Activated CD4-positive, alpha-beta T cell treated with anti-CD3 and anti-CD28 coated beads, Interleukin-2, amount 10 ng/mL, durations not matched to agents 24 days and 14 days (primary cell): ENCODE measurements at places on chromosomes 3 and 15. TPM values are rescaled to one million over a fixed set of nuclear protein-coding genes. Genes with fewer than 3 reads are reported as not detected.
A peak's percentile ranks its signal among the peaks of the same experiment; 100 is the strongest.

Gene ABHD10
- total RNA-seq = 39.5 TPM in 2 replicates

GRCh38 chr3:10017636-10018292, 8.5 kb upstream of the FANCD2 start:
- H3K36me3 ChIP-seq = peaks cover 25% of the 10 kb centered on the region
- DNase-seq = peak; percentile 71
- peak overlapping the region; percentile 29 for H3K27ac ChIP-seq
- H3K4me3 ChIP-seq = no peak overlapping the region

Gene BCHE
- not detected in 2 replicates for total RNA-seq

- peaks cover 2% of the 10 kb centered on the region for H3K4me1 ChIP-seq
- no peaks in the 10 kb centered on the region for H3K27me3 ChIP-seq
- no peaks in the 10 kb centered on the region for H3K36me3 ChIP-seq
- H3K4me3 ChIP-seq = no peak overlapping the region
- DNase-seq = no peak
- H3K27ac ChIP-seq = no peak overlapping the region
These were observed 6.4 kb downstream of the STRA6 start for GRCh38 chr15:74196175-74196574.

Gene ACAN
- total RNA-seq = not detected in 2 replicates

DNA sequence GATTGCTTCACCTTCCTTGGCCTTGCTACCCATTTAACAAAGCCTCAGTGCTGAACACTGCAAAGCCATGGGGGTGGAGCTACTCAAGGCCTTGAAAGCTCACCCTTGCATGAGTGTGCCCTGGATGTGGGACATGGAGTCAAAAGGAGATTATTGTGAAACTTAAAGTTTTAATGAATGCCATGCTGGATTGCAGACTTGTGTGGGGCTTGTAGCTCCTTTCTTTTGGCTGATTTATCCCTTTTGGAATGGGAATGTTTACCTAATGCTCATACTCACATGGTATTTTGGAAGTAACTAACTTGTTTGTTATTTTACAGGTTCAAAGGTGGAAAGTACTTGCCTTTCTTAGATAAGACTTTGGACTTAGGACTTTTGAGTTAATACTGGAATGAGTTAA, 538.5 kb upstream of the NECTIN3 start:
- no peak for DNase-seq
- H3K27me3 ChIP-seq = no peaks in the 10 kb centered on the region
- no peaks in the 10 kb centered on the region for H3K36me3 ChIP-seq
- no peak overlapping the region for H3K27ac ChIP-seq
- no peak overlapping the region for H3K4me3 ChIP-seq

DNA sequence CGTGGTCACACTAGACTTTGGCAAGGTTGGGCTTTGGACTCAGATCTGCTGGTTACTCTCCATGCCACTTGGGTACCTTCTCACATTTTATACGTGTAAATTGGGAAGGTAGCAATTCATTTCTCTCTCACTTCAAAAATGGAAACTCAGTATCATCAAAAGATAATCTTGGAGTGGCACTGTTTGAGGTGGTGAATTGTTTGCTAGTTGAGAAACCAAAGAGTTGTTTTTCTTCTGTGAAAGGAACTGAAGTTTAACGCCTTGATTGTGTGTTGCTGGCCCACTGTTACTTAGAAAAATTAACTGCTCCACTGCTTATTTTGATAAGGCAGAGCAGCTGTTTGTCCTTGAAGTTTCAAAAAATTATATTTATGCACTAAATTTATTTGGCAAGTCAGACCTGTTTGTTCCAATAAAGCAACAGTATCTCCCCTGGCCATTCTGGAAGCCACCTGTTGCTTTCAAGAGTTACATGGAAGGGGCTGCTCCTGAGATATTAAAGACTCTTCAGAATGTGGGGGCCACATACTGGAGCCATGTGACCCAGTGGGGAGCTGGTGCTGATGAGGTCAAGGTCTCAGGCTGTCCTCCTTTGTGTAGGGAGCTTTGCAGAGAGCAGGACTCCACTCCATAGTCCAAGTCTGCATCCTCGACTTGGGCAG, 16.2 kb downstream of the PLCL2 start:
- H3K27me3 ChIP-seq = no peaks in the 10 kb centered on the region
- peaks cover 14% of the 10 kb centered on the region for H3K36me3 ChIP-seq
- H3K4me1 ChIP-seq = peaks cover 91% of the 10 kb centered on the region
- peak overlapping the region; percentile 50 for H3K4me3 ChIP-seq
- H3K27ac ChIP-seq = peak overlapping the region; percentile 44

Gene KBTBD13
- total RNA-seq = not detected in 2 replicates

GRCh38 chr3:82354228-82354627, 592.8 kb upstream of the GBE1 start:
- no peaks in the 10 kb centered on the region for H3K36me3 ChIP-seq
- DNase-seq = no peak
- no peak overlapping the region for H3K27ac ChIP-seq
- no peak overlapping the region for H3K4me3 ChIP-seq
- no peaks in the 10 kb centered on the region for H3K4me1 ChIP-seq

- no peak overlapping the region for H3K4me3 ChIP-seq
- no peak for DNase-seq
- no peak overlapping the region for H3K27ac ChIP-seq
- no peaks in the 10 kb centered on the region for H3K27me3 ChIP-seq
- H3K36me3 ChIP-seq = no peaks in the 10 kb centered on the region
These were observed 43.1 kb downstream of the FAM3D start for GRCh38 chr3:58623478-58623877.

Gene PPARG
- total RNA-seq = 4.6 and 5.1 TPM in 2 replicates

- H3K4me1 ChIP-seq = no peaks in the 10 kb centered on the region
- no peak overlapping the region for H3K27ac ChIP-seq
- no peak for DNase-seq
- no peak overlapping the region for H3K4me3 ChIP-seq
- no peaks in the 10 kb centered on the region for H3K36me3 ChIP-seq
These were observed 72.3 kb downstream of the CLDN11 start for GRCh38 chr3:170490828-170491560.

DNA sequence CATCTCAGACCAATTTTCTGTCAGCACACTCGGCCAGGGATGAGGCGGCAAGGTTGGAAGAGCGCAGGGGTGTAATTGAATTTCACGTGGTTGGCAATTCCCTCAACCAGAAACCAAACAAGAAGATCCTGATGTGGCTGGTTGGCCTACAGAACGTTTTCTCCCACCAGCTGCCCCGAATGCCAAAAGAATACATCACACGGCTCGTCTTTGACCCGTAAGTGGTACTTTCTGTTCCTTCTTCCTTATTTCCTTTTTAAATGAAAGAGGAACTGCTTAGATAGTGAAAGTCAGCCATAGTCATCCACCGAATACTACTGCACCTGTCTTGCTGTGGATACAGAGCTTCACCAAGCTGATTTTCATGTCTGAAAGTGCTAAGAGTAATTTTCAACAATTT, 60.1 kb downstream of the SGO1 start:
- peak overlapping the region; percentile 30 for H3K27ac ChIP-seq
- H3K4me3 ChIP-seq = no peak overlapping the region
- no peaks in the 10 kb centered on the region for H3K27me3 ChIP-seq

DNA sequence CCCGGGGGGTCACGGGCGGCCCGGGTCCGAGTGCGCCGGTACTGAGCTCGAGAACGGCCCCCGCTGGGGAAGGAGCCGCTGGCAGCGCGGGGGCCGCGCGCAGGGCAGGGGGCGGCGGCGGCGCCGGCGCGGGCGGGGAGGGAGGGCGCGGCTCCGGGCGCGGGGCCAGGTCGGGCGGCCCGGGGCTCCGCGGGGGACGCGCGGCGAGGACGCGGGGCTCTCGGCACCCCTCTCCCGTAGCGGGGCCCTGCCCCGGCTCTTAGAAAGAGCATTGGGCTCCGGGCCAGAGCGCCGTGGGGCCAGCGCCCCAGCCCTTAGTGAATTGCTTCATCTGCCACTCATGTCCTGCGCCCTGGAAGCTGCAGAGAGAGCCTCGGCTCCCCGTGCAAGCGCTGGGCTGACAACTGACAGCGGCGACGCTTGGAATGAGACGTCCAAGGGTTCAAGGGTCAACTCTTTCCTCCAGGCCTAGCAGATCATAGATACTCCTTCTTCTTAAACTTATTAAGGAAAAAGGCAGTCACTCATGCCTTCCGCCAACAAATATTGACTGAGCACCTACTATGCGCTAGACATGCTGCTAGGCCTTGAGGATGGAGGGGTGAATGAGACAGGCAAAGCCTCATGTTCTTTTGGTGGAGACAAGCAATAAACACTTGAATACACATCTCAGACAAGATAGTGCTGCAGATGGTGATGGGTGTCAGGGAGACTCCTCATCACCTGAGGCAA, 140.8 kb downstream of the SMAD6 start:
- peaks cover 5% of the 10 kb centered on the region for H3K4me1 ChIP-seq
- no peak overlapping the region for H3K4me3 ChIP-seq
- no peak overlapping the region for H3K27ac ChIP-seq

- H3K4me1 ChIP-seq = no peaks in the 10 kb centered on the region
- H3K36me3 ChIP-seq = peaks cover 6% of the 10 kb centered on the region
- no peaks in the 10 kb centered on the region for H3K27me3 ChIP-seq
- no peak overlapping the region for H3K27ac ChIP-seq
- H3K4me3 ChIP-seq = no peak overlapping the region
- DNase-seq = no peak
These were observed 30.0 kb downstream of the ZDHHC23 start for GRCh38 chr3:113977822-113978221.

GRCh38 chr3:167728176-167728575, 6.5 kb downstream of the PDCD10 start:
- H3K4me3 ChIP-seq = no peak overlapping the region
- no peak for DNase-seq
- no peaks in the 10 kb centered on the region for H3K27me3 ChIP-seq
- peaks cover 9% of the 10 kb centered on the region for H3K36me3 ChIP-seq

DNA sequence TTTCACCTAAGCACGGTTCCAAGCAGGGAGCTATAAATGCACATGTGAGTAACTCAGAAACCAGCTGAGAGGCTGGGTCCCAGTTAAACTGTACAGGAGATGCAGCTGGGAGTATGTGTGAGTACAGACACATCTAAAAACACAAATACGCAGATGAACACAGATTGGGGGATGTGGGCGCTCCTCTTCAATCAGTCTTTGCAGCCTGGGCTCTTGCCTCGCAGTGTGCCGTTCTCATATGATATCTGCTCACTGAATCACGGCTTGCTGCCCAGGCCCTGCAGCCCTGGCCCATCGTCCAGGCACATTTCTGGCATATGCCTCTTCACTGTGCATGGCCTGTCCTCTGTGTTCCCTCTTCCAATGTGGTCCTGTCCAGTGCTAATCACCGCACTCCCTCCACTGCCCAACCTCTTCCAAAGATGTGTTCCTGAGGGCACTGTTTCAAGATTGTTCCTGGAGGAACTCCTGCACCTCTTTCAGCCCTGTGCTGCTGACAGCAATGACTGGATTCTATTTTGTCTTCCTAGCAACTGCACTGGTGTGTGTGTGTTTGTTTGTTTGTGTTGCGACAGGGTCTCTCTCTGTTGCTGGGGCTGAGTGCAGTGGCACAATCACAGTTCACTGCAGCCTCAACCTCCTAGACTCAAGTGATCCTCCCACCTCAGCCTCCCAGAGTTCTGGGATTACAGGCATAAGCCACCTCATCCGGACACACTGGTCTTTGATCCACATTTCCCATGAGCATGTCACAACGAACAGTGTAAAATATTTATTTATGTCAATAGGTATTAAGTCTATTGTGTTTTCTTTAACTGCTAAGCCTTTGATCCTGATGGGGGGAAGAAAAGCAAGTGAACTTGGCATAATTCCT, 17.0 kb downstream of the CA12 start:
- H3K27ac ChIP-seq = no peak overlapping the region
- peaks cover 21% of the 10 kb centered on the region for H3K27me3 ChIP-seq
- no peaks in the 10 kb centered on the region for H3K36me3 ChIP-seq
- peaks cover 3% of the 10 kb centered on the region for H3K4me1 ChIP-seq
- DNase-seq = no peak

Gene ROPN1
- not detected in 2 replicates for total RNA-seq

Gene CHRFAM7A
- total RNA-seq = not detected in 2 replicates

DNA sequence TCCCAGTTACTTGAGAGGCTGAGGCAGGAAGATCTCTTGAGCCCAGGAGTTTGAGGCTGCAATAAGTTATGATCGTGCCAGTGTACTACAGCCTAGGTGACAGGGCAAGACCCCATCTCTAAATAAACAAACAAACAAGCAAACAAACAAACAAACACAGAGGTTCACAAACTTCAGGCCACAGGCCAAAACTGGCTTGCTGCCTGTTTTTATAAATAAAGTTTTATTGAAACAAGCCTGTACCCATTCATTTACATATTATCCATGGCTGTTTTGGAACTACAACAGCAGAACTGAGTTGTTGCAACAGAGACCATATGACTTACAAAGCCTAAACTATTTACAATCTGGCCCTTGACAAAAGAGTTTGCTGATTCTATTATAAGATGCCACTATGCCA, 6.5 kb downstream of the DYNC1LI1 start:
- no peak overlapping the region for H3K4me3 ChIP-seq
- no peak for DNase-seq
- peaks cover 18% of the 10 kb centered on the region for H3K36me3 ChIP-seq

GRCh38 chr15:98616397-98616796, 31.9 kb upstream of the IGF1R start:
- no peak overlapping the region for H3K4me3 ChIP-seq
- H3K27ac ChIP-seq = no peak overlapping the region
- H3K36me3 ChIP-seq = no peaks in the 10 kb centered on the region
- peaks cover 6% of the 10 kb centered on the region for H3K4me1 ChIP-seq

GRCh38 chr3:189629803-189630455, 1.3 kb upstream of the TP63 start:
- H3K36me3 ChIP-seq = no peaks in the 10 kb centered on the region
- H3K27me3 ChIP-seq = peaks cover 4% of the 10 kb centered on the region
- H3K27ac ChIP-seq = no peak overlapping the region
- H3K4me3 ChIP-seq = no peak overlapping the region
- no peak for DNase-seq
- H3K4me1 ChIP-seq = peaks cover 27% of the 10 kb centered on the region

Gene CDC25A
- total RNA-seq = 57.0 and 60.2 TPM in 2 replicates

DNA sequence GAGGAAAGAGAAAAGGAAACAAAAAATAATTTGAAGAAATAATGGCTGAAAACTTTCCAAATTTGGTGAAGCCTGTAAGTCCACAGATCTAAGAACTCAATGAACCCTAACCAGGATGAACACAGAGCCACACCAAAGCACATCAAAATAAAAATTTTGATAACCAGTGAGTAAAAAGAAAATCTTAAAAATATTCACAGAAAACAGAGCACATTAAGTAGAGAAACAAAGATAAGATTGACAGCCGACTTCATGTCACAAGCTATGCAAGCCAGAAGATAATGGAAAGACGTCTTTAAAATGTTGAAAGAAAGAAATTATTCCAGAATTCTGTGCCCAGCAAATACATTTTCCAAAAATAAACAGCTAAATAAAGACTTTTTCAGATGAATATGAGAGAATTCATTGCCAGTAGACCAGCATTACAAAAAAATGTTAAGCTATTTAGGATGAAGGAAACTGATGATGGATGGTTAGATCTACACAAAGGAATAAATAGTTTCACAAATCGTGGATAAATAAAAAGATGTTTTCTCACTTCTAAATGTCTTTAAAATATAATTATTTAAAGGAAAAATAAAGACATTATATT, 140.2 kb upstream of the SKOR1 start:
- no peak overlapping the region for H3K27ac ChIP-seq
- no peak for DNase-seq
- H3K4me3 ChIP-seq = no peak overlapping the region
- no peaks in the 10 kb centered on the region for H3K4me1 ChIP-seq

Gene PLA2G4D
- not detected in 2 replicates for total RNA-seq

Gene LRTM1
- not detected in 2 replicates for total RNA-seq

GRCh38 chr15:88900309-88900981, 5.1 kb upstream of the HAPLN3 start:
- no peak for DNase-seq
- no peak overlapping the region for H3K27ac ChIP-seq
- H3K4me3 ChIP-seq = no peak overlapping the region
- H3K36me3 ChIP-seq = no peaks in the 10 kb centered on the region
- H3K27me3 ChIP-seq = no peaks in the 10 kb centered on the region
- peaks cover 35% of the 10 kb centered on the region for H3K4me1 ChIP-seq
